Activated CD4-positive, CD25-positive, alpha-beta regulatory T cell treated with anti-CD3 and anti-CD28 coated beads, Interleukin-2, amount 50 U/mL, for 72 hours (primary cell): ENCODE measurements at places on chromosomes 4 and X.

GRCh38 chr4:4860600-4861389, 1.3 kb downstream of the MSX1 start:
- no peak for DNase-seq

- DNase-seq, result peak; percentile 74
Observed at GRCh38 chrX:1537031-1537715, at the start of gene P2RY8. TSS of gene P2RY8 (minus strand) at chrX:1537185. CDS start at chrX:1466558, 70,627 bp downstream.

DNA sequence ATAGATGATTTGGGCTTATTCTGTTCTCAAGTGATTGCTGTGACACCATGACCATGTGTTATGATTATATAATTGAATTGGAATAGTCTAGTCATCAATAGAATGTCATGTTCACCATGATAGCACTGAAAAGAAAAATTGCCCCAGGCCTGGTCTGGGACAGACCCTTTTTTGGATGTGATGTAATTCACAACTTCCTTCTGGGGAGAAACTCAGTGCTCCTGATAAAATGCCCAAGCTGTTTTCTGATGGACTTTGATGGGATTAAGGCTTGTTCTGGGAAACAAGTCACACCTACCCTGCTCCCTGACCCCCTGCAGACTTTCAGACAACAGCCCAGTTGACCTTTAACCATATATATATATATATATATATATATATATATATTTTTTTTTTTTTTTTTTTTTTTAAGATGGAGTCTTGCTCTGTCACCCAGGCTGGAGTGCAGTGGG, 65.3 kb downstream of the RHOH start:
- no peak for DNase-seq

DNA sequence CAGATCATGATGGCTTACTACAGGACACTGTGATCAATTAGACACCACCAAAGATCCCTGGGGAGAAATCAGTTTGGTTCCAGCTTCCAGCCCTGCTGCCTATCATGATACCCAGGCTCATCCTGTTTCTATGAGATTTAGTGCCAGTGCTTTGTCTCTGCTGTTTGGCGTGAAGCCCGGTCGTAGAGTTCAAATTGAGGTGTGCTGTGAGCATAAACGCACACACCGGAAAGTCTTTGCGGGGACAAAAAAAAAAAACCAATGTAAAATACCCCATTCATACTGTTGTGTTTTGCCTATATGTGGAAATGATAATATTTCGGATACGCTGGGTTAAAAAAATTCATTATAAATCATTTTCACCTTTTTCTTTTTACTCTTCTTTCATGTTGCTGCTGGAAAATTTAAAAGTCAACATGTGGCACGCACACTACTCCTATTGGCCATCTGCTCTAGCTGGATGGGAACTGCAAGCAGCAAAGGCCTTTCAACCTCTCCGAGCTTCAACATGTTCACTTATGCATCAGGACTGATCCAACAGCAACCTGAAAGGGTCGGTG, 607 bp upstream of the DKC1 start:
- no peak for DNase-seq

- DNase-seq, result no peak
Observed at GRCh38 chrX:130139474-130140201, 26.0 kb downstream of the AIFM1 start.

GRCh38 chr4:76205476-76205875, 8.1 kb downstream of the SCARB2 start:
- DNase-seq, result no peak

GRCh38 chrX:41875142-41875541, 48.2 kb downstream of the CASK start:
- no peak for DNase-seq

- no peak for DNase-seq
Observed at GRCh38 chr4:7964459-7964858, 24.8 kb upstream of the AFAP1 start.

GRCh38 chr4:111066447-111066846, 443.6 kb upstream of the PITX2 start:
- no peak for DNase-seq

DNA sequence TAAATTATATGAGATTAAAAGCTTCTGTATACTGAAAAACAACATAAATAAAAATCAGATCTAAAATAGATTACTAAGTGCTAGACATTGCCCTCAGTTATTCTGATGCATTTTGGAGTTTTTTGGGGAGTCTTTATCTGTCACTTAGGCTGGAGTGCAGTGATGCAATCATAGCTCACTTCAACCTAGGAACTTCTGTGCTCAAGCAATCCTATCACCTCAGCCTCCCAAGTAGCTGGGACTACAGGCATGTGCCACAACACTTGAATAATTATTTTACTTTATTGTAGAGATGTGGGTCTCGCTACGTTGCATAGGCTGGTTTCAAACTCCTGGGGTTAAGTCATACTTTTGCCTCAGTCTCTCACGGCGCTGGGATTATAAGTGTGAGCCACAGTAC, 31.7 kb downstream of the HSD17B11 start:
- no peak for DNase-seq

DNA sequence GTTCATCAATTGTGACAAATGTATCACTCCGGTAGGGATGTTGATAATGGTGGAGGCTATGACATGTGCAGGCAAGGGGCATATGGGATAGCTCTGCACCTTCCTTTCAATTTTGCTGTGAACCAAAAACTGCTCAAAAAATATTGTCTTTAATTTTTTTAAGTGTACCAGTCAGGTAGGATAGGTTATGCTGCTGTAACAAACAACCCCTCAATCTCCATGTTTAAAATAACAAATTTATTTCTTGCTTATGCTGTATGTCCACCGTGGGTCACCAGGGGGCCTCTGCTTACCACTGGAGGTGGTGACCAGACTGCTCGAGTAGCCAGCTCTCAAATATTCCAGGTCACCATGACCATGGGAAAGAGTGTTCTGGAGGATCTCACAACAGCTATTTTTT, 23.4 kb upstream of the MSX1 start:
- no peak for DNase-seq

DNA sequence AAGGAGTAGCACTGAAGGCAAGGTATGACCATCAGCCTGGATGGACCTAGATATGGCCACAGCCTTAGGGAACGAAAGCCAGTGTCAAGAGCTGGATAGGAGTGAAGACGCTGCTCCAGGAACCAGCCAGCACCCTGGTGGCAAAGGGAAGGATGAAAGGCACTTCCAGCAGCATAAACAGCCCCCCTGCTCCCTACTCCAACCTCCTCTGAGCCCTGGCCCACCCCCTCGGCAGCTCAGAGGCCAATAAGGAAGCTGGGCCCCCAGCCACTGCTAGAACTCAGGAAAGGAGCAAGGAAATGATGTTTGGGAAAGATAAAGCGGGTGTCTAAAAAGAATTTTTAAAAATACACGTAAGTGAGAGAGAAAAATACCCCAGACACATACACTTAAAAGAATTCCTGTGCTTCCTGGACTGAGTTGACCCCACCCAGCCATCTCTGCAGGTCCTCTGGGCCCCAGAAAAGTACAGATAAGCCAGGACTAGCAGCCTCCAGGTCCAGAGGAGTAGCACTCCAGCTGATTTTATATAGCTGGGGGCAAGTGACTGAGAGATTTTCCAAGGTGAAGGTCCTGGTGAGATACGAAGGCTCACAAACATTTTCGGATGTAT, 170.4 kb downstream of the SHROOM4 start:
- no peak for DNase-seq

DNA sequence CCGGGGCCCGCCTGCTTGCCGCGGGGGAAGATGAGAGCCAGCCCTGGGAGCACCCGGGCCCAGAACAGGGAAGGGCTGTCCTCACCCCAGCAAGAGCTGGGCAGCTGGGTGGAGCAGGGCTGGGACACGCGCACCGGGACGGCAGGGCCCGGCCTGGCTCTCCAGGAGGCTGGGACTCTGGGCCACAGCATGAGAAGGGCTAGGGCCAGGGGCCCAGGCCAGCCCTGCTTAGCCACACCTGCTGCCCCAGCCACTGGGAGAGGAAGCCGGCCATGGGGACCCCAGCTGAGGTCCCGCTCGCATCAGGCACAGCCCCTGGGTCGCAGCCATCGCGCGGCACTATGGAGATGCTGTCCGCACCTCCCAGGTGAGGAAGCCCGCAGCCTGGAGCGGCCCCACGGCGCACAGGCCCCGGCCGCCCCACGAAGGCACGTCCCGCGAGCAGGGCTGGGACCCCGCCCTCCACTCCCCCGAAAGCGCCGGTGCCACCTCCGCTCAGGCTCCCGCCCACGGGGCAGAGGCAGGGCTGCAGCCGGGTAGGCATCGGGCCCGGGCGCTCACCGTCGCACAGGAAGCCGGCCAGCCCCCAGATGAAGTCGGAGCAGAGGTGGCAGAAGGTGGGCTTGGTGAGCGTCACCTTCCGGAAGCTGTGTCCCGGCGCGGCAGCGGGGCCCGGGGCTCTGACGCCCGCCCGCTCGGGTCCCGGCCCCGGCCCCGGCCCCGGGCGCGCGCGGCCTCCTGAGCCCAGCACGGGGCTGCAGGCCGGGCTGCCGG, 531 bp downstream of the DGKQ start:
- peak; percentile 61 for DNase-seq
